ENCODE measurements at places on chromosomes 4 and X.

DNA sequence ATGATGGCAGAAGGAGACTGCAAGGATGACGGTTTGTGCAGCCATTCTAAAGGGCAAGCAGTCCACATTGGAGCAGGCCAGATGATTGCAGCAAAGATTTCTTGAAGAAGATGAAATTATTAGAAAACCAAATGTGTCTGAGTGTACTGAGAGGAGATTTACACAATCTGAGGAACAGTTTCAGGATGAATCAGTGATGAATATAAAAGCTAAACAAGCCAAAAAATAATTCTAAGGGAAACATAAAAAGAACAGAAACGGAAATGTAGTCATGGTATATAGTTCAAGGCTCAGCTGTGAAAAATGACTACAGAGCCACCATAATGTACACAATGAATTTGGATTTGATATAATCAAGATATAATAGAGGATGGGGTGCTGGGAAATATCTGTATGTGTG lies 168.5 kb downstream of the PDGFC start:
- DNase-seq = no peak

- no peak for DNase-seq
These were observed 25.3 kb downstream of the FBXW7 start for GRCh38 chr4:152510349-152511147.

DNA sequence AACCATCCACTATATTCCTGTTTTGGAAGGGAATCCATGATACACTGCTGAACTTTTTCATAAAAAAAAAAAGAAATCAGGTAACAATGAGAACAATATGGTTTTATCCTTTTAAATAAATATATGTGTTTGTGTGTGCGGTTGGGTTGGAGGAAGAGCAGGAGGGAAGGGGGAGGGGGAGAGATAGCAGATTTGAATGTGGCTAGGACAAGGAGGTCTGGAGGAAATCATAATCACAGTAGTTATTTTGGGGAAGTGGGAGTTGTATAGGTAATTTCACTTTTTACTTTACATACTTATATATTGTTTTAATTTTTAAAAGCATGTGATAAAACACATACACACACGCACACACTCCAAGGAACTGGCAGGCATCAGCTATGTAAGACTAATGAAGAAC lies 134.5 kb upstream of the MBNL3 start:
- no peak for DNase-seq

DNA sequence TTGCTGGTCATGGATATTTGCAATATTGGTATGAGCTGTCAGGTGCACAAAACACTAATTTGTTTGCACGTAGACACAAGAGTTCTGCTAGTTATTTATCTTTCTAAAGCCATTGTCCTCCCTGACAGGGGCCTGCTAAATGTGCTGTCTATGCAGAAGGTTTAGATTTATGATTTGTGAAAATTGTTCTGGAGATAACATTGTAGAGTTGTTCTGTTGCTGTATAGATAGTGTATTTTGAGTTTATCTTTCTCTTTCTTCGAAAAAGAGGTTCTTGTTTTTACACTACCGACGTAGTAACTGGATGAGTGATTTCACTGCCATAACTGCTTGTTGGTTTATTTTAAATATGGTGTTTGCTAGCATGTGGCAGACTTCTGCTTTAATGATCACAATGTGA lies 28.5 kb upstream of the FGG start:
- no peak for DNase-seq

DNA sequence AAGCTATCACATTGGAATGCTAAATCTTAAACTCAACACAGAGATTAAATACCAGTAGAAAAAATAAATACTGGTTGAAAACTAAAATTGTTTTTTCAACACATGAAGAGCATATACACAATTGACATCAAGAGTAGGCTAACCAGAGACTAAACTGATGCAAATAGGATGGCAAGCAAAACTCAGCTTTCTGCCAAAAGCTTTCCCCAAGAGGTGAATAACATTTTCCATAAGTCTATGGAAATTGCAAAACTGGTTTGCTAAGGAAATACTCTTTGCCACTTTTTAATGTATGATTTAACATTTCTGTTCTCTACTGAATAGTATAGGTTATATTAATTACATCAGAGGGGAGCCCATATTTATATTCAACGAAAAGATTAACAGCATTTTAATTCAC lies 23.8 kb downstream of the IQCM start:
- no peak for DNase-seq

GRCh38 chrX:144849141-144849540 lies 398.2 kb upstream of the SPANXN1 start:
- no peak for DNase-seq

- DNase-seq = no peak
These were observed 56.4 kb upstream of the DRP2 start for GRCh38 chrX:101163166-101163565.

DNA sequence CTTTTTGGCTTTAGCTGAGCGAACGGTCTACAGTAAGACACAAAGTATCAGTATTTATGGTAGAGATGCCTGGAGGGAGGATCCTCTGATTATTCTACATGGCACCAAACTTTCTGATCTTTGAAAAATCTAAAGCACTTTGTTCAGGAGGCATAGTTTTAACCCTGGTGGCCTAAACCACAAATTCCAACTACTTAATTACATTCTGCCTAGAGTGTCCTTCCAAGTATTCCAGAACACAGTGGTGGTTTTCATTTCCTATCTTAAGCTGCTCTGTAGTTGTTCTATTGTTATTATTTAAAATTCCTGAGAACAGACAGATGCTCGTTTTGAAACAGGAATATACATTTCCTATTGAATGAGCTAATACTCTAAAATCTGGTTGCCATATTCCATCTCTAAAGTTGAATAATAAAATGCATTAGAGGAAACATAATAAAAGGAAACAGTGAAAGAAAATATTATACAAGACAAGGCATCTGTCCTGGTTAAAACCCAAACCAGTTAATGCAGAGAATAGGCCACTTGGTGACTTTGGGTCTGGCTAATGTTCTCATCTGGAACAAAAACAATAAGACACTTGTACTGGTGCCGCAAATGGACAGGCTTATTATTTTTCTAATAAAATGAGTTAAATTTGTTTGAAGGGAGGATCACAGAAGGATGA lies 657.4 kb downstream of the SPRY1 start:
- DNase-seq = no peak

DNA sequence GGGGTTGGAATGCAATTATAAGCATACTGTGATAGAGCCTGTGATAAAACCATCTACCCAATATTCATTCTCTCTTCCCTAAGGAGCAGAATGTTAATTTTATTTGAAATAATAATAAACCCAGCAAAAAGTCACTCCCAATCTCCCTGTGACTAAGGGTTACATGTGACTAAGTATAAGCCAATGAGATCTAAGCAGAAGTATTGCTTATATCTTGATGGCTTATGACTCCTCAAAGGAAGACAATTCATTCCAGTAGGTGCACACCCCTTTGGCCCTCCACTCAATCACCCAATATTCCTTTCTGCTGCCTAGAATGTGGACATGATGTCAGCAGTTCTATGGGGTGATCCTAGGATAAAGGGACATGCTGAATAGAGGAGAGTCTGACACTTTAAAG lies 224.6 kb downstream of the ADAMTS3 start:
- DNase-seq = no peak

DNA sequence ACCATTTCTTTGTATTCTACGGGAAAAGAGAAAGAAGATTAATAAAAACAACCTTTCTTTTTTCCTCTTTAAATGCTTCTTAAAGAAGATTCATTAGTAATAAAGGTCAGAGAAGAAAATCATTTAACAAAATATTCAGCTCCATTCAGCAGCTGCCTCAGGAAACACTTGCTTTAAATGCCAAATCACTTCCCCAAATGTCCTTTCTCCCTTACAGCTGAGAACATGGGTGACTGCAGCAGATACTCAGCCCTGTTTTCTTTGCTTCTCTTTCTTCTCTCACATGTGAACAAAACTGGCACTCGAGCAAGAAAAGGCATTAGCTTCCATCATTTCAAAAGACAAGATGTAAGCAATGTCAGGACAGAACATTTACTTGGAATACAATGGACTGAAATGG lies 120.2 kb downstream of the INPP4B start:
- no peak for DNase-seq

DNA sequence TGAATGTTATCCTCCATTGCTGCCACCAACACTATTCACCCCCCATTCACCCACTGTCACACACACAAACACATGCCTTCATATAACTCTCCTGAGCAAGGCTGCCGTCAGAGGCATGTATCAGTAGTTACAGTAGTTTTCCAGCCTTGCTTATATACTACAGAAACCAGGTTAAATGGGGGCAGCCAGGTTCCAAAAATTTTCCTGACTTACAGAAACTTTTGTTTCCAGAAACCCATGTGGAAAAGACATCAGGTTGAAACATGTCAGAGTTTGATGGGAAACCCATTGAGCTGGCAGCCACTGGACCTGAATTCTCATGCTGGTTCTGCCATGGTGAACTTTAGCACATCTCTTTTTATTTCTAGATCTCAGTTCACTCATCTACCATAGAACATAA lies 64.0 kb downstream of the COX18 start:
- DNase-seq = no peak

- DNase-seq = no peak
These were observed 153.3 kb downstream of the TMEM164 start for GRCh38 chrX:110156167-110156754.

DNA sequence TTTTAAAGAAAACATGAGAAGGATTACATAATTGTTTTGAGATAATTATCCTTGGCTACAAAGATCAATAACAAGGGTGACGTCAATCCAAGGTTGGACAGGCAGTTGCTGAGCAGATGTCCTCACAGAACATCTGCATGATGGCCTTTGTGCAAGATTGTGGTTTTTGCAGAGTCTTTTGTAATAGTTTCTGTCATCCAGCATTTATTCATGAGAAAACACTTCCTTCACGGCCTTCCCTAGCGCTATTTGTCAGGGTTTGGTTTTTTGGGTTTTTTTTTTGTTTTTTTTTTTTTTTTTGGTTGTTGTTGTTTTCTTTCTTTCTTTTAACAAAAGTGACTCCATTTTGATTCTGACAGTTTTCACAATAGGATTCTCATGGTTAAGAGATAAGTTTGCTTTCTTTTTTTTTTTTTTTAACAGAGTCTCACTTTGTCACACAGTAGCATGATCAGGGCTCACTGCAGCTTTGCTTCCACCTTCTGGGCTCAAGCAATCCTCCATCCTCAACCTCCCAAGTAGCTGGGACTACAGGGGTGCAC lies 31.5 kb upstream of the ELF2 start:
- DNase-seq = no peak

All from cerebellar cortex (tissue), 1 donor.